ENCODE measurements at places on chromosomes 6 and 20. TPM values are rescaled to one million over a fixed set of nuclear protein-coding genes. Genes with fewer than 3 reads are reported as not detected.
A peak's percentile ranks its signal among the peaks of the same experiment; 100 is the strongest.

- DNase-seq = no peak
Measured at GRCh38 chr6:105821777-105822176, 264.4 kb upstream of the PRDM1 start.

DNA sequence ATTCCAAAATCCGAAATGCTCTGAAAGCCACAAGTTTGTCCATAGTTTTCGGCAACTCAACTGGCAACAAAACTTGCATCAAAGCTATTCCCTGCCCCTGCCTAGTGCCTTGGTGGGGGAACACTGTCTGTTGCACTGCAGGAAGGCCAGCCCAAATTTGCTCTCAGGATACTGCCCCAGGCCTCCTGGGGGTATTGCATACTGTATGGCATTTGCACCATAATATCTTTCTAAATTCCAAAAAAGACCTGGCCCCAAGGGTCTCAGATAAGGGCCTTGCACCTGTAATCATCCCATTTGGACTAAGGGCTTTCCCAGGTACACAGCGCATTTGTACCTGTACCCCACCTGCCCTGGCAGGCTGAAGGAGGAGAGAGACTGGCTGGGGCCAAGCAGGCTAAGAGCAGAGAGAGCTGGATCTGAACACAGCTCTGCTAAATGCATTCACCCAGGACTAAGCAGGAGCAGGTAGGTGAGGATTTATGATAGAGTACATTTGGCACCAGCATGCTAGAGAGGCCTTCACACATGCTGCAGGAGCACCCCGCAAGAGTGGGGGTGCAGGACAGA is 4.0 kb upstream of the GRM4 start:
- DNase-seq = no peak

DNA sequence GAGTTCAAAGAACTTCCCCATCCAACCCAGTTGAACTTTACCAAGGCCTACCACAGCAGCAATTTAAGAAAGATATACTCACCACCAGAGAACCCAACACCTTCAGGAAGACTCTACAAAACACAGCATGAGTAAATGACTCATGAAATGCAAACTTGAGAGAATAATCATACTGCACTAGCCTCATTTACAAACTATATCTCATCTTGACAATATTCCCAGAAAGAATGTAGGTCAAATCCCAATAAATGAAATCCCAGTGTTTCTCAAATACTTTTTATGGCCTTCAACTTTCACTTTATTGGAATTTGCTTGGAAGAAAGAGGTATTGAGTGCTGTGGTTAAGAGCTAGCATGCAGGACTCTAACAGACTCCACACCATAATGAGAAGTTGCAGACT is 60.0 kb downstream of the FYN start:
- DNase-seq = no peak

SLC12A5 gene
- total RNA-seq = not detected

L3MBTL1 gene
- total RNA-seq = 3.8 TPM

- DNase-seq = no peak
Measured at GRCh38 chr20:44559302-44559701, 23.1 kb upstream of the PKIG start.

LY6G6D gene
- not detected for total RNA-seq

FAM217A gene
- total RNA-seq = not detected

- DNase-seq = peak; percentile 95
Measured at GRCh38 chr20:50190251-50191064, at the start of gene CEBPB. TSS of gene CEBPB (plus strand) at chr20:50190830. CDS start at chr20:50191034, 204 bp downstream.

DNA sequence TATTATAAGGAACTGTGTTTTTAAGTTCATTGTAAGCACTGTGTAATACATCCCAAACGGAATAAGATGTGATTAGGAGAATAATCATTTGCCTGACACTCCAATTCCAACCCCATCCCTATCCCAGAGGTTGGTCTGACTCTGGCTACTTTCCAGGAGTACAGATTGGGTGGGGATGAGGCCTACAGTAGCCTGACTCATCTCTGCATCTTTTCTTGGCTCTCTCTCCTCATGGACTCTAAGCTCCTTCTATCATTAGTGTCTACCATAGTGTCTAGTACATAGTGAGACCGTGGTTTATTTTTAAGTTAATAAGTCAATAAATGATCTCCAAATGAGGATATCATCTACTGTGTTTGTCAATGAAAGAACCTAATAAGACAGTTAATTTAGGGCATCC is 92.2 kb upstream of the CNKSR3 start:
- no peak for DNase-seq

GRCh38 chr6:114051031-114051430 is 80.1 kb upstream of the HDAC2 start:
- no peak for DNase-seq

DNA sequence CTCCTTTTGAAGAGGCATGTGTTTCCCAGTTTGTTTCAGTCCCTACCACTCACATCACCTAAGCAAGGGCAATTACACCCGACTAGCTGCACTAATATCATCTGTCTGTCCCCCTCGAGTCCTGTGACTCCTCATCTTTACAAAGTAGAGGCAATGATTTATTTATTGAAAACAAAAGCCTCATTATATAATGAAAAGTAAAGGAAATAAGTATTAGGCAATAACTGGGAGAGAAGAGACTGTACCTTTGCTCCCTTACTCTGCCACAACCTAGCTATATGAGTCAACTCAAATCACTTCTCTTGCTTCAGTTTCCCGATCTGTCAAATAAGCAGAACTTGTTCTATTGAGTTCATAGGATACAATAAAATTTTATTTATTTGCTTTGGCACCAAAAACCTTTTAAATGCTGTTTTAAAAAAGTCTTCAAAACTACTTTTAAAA is 38.9 kb downstream of the CSNK2A1 start:
- no peak for DNase-seq

DNA sequence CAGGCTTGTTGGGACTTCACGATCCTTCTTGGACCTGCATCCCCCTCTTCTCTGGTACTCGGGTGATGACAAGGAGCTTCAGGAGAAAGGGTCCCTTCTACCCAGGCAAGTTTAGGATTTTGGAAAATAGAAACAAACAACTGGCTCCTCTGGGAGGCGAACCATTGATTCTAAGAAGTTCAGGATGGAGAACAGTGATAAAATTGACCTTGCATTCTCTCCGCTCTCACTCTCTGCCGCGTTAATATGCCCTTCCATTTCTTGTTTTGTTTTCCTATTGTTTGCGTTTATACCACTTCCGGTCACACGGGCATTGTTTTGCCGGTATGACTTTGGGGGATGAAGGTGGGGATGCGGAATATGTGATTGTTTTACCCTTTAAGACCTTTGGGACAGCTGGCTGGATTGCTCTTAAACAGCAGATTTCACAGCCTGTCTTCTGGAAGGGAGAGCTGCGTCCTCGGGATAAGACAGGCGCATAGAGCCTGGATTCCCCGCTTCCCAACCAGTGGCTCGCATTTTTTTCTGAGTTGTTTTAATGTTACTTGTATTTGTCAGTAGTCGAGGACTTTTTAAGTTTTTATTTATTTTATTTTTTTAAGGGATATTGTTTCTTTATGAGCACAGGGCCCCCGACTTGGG is 144.3 kb upstream of the ZNF184 start:
- DNase-seq = no peak

DNA sequence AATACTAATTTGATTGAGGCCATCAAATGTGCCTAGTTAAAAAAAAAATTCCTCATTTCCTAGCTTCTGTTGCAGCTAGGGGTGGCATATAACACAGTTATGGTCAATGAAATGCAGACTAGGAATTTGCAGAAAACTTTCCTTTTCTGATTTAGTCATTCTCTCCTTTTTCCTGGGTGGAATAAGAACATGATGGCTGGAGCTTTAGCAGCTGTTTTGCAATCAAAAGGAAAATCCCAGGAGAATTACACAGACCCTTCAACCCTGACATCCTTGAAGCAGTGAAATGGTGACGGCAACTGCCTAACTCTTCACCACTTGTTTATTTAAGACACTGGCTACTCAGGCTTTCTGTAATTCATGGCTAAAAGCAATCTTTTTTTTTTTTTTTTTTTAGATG is 23.1 kb upstream of the RIMS4 start:
- DNase-seq = no peak

- no peak for DNase-seq
Measured at GRCh38 chr6:20191992-20192391, 20.3 kb downstream of the MBOAT1 start.

SLC17A2 gene
- not detected for total RNA-seq

DNA sequence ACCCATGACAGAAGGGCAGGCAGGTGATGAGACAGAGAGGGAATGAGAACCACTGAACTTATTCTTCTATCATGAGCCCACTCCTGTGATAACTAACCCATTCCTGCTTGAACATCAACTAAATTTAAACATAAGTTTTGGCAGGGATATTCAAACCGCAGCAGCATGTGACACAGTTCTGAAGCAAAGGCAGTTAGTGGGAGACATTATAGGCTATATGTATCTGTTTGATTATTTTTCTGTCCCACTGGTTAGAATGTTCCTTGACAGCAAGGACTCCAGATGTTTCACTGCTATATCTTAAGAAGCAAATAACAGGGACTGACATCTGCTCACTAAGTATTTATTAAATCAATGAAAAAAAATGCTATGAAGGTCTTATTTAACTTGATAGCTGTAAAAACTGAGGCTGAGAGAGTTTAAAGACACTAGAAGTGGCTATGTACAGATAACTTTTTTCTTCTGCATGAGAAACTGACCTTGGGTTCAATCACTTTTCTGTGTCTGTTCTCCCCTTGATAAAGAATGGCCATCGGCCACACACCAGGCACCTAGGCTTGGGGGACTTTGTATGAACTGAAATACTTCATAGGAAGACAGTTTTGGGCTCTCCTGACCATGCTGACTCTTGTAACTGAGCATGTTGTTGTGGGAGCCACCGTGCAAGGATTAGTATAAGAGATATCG is 90.9 kb downstream of the CEP162 start:
- DNase-seq = no peak

GRCh38 chr6:138944412-138944811 is 43.6 kb downstream of the REPS1 start:
- DNase-seq = no peak

GRCh38 chr6:37624606-37625574 is 72.8 kb downstream of the MDGA1 start:
- no peak for DNase-seq

GRCh38 chr20:36261389-36262105 is 25.3 kb downstream of the AAR2 start:
- DNase-seq = no peak

- no peak for DNase-seq
Measured at GRCh38 chr6:97594844-97595243, 311.8 kb upstream of the MMS22L start.

DNA sequence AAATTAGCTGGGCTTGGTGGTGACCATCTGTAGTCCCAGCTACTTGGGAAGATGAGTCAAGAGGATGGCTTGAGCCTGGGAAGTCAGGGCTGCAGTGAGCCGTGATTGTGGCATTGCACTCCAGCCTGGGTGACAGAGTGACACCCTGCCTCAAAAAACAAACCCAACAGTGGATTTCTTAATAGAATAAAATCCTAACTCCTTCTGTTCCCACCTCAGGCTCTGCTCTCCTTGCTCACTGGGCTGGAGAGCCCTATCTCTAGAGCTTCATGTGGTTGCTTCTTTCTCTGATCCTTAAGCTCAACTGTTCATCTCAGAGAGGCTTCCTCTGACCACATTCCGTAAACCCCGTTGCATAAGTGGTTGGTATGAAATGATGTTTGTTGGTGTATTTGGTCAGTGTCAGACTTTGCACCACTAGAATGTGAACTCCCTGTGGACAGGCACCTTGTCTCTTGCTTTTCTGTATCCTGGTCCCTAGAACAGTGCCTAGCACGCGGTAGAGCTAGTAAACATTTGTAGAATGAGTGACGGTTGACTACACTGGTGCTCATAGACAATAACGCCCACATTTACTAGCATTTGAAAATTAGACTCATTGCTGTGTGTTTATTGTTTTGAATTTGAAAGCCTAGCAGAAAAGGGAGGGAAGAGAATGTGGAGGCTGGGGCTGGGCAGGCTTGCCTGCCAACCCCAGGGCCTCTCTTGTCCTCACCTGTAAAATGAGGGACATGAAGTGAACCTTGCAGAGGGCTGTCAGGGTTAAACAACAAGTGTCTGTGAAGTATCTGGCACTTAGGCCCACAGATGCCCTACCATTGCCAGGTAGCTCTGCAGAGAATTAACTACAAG is 4.2 kb downstream of the MAPRE1 start:
- no peak for DNase-seq

DNA sequence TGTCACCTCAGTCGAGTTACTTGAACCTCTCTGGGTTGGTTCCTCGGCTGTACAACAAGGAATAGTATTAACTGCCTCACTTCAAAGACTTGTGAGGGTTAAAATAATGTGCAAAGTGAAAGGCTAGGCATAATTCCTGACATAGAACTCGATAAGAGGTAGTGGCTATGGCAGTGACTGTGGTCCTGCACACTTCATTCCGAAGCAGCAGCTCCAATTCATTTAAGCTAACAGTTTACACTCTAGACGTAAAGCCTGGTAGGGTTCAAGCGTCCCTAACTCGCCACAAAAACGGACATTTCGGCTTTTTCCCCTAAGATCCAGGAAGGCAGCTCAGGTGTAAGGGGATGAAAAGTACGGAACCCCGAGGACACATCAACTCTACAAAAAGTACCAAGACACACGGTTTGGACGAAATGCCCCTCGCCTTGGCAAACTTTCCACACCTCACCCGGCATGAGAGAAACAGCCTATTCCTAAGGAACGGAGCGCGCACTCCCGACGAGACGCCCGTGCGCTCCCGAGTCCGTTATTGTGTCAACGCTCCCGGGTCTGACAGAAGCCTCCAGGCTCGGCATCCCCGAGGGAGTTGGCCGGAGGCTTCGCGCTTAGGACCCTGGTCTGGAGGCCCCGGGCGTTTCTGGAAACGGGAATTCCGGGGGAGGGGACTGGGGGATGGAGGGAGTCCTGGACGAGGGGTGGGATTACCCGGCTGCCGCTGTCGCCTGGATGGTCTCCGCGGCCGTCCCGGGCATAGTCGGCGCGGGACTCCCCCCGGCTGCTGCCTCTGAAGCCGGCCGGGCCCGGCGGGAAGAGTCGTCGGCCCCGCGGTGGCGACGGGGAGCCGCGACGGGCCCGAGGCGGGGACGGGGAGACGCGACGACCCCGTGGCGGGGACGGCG is 937 bp downstream of the ZNF318 start:
- peak; percentile 76 for DNase-seq

TSPO2 gene
- total RNA-seq = not detected

DNA sequence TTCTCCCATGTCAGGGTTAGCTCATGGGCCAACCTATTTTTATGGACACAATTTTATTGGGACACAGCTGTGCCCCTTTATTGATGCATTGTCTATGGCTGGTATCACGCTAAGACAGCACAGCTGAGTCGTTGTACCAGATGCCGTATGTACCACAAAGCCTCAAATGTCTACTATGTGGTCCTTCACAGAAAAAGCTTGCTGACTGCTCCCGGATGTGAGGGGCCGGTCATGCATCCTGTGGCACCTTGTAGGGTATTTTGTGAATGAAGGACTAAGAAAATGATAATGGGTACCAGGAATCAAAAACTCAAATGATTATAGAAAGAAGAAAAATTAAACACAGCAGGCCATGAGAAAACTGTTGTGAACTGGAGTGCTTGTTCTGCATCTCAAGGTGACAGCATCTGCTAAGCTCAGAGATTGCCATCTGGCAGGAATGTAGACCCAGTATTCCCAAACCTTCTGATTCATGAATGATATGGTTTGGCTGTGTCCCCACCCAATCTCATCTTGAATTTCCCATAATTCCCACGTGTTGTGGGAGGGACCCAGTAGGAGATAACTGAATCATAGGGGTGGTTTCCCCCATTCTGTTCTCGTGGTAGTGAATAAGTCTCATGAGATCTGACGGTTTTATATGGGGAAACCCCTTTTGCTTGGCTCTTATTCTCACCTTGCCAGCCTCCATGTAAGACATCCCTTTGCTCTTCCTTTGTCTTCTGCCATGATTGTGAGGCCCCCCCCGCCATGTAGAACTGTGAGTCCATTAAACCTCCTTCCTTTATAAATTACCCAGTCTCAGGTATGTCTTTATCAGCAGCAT is 248.5 kb downstream of the TSHZ2 start:
- no peak for DNase-seq
